ENCODE measurements at places on chromosomes 5 and 9.

DNA sequence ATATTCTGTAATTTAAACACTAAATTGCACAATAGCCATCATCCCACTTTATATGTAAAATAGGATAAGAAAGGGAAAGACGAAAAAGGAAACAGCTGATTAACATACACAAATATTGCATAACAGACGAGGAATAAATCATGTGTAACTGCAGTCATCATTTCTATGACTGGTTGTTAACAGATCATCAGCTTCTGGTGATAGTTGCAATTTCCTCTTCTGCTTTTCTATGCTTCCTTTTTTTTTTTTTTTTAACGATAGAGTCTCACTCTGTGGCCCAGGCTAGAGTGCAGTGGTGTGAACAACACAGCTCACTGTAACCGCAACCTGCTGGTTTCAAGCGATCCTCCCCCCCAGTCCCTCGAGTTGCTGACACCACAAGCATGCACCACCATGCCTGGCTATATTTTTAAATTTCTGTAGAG is 22.5 kb upstream of the JAKMIP2 start:
- H3K27ac ChIP-seq: no peak overlapping the region
- H3K4me3 ChIP-seq: no peak overlapping the region
- no peaks in the 10 kb centered on the region for H3K27me3 ChIP-seq
- H3K4me1 ChIP-seq: peaks cover 5% of the 10 kb centered on the region

DNA sequence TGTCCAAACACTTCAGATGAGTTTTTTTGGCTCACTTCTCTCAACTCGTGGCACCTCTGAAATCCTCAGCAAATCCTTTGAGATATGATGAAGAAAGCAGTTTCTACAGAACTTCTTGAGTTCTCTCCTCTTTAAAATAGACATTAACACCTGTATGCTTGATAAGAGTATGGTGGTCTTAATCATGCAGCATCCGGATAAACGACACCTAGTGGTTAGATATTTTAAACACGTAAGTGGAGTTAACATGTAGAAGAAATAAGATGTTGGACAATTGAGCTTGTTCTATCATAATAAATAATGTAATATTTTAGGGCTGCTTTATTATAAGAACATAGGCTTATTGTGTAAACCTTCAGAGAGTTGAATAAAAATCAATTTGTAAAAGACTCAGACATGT is 324.8 kb downstream of the CYLC2 start:
- no peaks in the 10 kb centered on the region for H3K4me1 ChIP-seq
- no peaks in the 10 kb centered on the region for H3K36me3 ChIP-seq
- H3K4me3 ChIP-seq: no peak overlapping the region
- DNase-seq: no peak
- no peak overlapping the region for H3K27ac ChIP-seq

DNA sequence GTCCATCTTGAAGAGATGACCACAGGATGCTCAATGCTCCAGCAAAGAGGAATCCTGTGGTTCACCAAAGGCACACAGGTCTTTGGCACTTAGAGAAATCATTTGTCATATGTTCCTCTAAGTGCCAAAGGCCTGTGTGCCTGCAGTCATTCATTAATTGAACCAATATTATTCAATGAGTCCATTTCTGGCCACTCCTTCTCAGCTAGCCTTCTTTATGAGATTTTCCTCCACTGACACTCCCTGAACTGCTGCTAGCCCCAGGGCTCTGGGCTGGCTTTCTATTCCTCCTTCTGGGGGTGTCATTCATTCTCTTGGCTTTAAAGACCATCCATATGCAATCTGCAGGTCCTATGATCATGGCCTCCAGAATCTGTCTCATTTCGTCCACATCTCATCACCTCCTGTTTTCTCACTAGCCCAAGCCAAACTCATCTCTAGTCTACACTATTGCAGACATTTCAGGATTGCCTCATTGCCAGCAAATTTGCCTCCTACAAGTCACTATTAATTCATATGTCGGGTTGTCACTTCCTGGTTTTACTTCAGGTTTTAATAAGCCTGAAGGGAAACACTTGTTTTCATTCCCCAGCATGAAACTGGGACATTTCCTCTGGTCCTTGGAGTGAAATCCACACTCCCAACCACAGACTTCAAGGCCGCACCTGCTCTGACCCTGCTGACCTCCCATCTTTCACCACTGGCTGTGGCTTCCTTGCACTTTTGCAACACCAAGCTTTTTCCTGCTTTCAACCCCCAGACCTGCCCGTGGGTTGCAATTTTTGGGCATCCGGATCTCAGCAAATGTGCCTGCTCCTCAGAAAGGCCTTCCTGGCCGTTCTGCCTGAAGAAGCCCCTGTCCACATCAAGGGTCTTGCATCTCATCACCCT is 35.1 kb downstream of the KCNIP1 start:
- DNase-seq: no peak
- H3K4me3 ChIP-seq: no peak overlapping the region
- no peaks in the 10 kb centered on the region for H3K36me3 ChIP-seq
- H3K27me3 ChIP-seq: peaks cover 32% of the 10 kb centered on the region
- H3K4me1 ChIP-seq: peaks cover 3% of the 10 kb centered on the region
- H3K27ac ChIP-seq: no peak overlapping the region

GRCh38 chr5:143051244-143052058 is 281.3 kb downstream of the ARHGAP26 start:
- H3K4me1 ChIP-seq: peaks cover 74% of the 10 kb centered on the region
- H3K27ac ChIP-seq: no peak overlapping the region
- no peaks in the 10 kb centered on the region for H3K27me3 ChIP-seq
- peaks cover 30% of the 10 kb centered on the region for H3K36me3 ChIP-seq

DNA sequence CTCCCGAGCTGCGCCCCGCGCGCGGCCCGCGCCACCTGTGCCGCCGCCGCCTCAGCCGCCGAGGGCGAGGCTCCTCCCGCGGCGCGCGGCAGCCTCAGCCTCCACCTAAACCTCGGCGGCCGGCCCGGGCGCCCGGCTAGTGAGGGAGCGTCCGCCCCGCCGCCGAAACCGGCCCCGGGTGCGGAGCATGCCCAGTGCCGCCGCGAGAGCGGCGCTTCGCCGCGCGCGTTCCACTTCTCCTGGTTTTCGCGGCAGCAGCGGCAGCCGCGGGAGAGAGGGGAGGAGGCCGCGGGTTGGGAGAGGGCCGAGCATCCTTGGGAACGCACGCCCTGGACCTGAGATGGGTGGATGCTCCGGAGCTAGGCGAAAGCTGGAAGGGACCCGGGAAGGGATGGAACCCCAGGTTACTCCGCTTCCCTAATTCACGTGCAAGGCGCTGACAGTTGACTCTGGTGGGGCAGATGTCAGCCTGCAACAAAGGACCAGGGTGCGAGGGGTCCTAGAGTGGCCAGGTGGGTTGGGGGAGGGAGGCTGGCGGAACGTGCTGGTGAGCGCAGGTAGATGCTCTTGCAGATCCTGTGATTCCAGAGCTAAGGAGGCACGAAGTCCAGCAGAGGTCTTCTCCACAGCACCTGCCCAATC is at the start of gene CTNND2:
TSS of gene CTNND2 (minus strand) at position 182 of the 642 bp plus-strand sequence. CDS start 593 bp downstream, outside the sequence.
- no peaks in the 10 kb centered on the region for H3K36me3 ChIP-seq
- no peak within 1 kb of the TSS for H3K27ac ChIP-seq
- H3K4me1 ChIP-seq: peaks cover 5% of the 10 kb centered on the region
- H3K27me3 ChIP-seq: peaks cover 39% of the 10 kb centered on the region
- peak within 1 kb of the TSS; percentile 10 for H3K4me3 ChIP-seq

Data from activated T-cell treated with anti-CD3 and anti-CD28 coated beads, Interleukin-2, amount 50 U/mL, for 24 hours (primary cell).